GM12865 (cell line): ENCODE measurements at places on chromosomes 7 and 10.

GRCh38 chr10:68238371-68238770 is 6.5 kb upstream of the ATOH7 start:
- no peak for DNase-seq

GRCh38 chr7:132758986-132759385 is 182.7 kb upstream of the PLXNA4 start:
- DNase-seq: no peak

DNA sequence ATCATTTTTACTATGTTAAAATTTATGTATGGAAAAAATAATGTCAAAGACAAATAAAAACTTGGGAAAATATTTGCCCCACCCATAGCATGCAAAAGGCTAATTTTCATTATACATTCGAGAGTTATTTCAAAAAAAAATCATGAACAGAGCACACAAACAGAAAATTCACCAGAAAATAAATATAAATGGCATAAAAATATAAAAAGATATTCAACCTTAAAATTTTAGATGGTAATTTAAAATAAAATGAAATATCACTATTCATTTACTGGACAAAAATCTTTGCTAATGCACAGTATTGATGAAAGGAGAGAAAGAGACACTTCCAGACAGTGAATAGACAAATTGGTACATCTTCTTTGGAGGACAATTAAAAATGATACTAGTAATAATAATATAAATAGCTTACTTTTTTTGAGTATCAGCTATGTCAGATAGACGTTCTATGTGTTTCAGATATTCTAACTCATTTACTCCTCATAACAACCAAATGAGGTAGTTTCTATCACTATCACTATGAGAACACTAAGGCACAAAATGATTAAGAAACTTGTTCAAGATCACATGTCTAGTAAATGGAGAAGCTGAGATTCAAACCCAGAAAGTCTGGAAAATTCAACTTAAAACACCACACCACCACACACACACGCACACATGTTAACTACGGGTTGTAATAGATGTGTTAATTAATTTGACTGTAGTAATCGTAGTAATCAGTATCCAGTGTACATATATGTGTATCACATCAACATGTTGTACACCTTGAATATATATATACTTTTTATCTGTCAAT is 63.0 kb downstream of the CCDC71L start:
- peak; percentile 5 for DNase-seq

DNA sequence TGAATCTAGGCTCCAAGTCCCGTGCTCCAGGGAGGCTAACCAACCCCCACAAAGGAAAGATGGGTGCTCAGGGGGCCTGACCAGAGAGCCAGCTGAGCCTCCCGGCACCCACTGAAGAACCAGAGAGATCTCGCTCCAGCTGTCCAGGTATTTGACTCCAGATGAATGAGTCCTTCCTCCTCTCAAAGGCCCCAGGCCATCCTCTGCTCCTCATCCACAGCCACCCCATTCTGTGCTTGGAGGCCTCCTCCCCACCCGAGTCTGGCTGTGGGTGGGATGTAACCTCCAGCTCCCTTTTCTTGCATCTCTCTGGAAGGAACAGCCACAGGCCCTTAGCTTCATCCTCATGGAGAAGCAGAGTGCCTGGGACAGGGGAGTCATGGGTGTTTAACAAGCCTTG is 44.6 kb downstream of the VSTM4 start:
- DNase-seq: no peak

GRCh38 chr7:151361193-151361959 is 19.8 kb downstream of the NUB1 start:
- DNase-seq: no peak

DNA sequence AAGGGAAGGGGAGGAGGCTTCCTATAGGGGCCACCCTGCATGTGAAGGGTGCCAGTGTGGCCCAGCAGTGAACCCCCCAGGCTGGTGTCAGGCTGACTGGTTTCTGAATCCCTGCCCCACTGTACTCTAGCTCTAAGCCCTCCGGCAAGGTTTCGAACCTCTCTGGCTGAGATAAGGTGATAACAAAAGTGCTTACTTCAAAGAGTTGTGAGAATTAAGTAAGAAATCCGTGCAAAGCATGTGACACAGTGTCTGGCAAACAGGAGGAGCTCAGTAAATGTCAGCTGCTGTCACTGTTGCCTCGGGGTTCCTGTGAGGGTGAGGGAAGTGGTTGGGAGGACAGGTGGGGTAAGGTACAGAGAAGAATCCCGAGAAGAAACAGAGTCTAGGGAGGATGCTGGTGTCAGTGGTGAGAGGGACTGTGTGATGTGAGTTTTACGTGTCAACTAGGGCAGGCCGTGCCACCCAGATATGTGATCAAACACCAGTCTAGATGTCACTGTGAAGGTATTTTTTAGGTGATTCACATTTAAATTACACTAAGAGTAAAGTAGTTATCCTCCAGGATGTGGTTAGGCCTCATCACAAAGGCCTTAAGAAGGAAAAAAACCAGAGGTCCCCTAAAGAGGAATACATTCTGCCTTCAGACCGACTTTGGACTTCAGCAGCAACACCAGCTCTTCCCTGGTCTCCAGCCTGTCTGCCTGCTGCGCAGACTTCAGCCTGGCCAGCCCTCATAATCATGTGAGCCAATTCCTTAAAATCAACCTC is 64.4 kb downstream of the BPGM start:
- no peak for DNase-seq
